Renal cortex interstitium (tissue), 15 donors: ENCODE measurements at places on chromosomes 2 and 18.

GRCh38 chr2:132815516-132815915, 145.5 kb upstream of the LYPD1 start:
- DNase-seq, result no peak

GRCh38 chr2:219175928-219176817, 552 bp downstream of the CNPPD1 start:
- peak; percentile 22 for DNase-seq

- DNase-seq, result no peak
Measured at GRCh38 chr18:64148988-64149387, at the start of gene LINC00305. Gene LINC00305 (minus strand): TSS chr18:64149088.

DNA sequence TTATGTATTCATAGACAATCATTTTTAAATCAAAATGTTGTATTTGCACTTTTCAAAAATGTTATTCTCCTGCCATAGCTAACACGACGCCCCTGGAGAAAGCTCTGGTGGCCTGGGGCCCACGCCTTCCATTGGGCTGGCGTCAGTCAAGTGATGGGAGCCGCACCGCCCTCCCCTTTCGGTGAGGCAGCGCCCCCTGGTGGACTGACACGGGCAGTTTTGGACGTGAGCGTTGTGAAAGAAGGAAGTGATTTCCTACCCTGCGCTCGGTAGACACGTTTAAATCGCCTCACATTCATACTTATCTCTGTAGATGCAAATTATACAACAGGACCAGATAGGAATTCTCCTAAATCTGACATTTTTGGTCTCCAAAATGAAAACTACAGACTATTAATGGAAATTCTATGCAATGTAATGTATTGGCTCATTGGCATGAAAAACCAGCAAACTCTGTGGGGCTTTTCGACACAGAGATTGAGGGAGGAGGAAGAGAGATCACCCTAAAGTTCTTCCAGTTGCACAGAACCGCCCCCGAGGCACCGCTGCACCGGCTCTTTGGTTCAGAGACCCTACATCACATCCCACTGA, 326.2 kb upstream of the SOX11 start:
- DNase-seq, result peak; percentile 69

DNA sequence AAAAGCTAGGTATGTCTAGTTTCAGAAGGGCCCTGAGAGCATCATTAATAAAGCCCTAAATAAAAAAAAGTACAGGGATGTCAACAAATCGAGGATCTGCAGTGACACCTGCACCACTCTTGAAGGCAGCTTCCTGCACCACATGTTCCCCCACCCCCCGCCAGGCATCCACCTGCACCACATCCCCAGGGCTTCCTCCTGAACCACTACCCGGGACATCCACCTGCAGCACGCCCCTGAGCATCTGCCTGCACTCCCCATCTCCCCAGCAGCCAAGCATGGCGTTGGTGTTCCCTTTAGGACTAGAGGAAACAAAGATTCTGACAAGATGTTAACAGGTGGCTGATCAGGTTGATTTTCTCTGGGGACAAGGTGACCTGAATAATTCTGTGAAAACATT, 55.2 kb downstream of the DLGAP1 start:
- no peak for DNase-seq

GRCh38 chr18:26519114-26519513, 29.2 kb downstream of the KCTD1 start:
- DNase-seq, result no peak

DNA sequence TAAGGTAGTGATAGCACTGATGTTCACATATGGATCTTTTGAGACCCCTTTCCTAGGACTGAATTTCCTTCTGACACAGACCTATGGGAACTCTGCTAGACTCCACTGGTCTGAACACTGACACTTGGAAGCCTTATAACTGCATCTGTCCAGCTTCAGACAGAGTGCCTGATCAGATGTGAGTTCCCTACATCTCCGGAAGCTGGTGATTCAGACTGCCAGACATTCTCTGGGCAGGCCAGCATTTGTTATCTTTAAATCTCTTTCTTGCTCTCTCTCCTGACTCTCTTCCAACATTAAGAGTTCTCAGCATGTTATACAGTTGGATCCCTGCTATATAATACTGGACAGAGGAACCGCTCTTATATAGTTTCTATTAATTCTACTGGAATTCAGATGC, 408.5 kb downstream of the ZEB2 start:
- DNase-seq, result no peak

GRCh38 chr2:152550386-152550785, 166.9 kb downstream of the PRPF40A start:
- DNase-seq, result no peak

- peak; percentile 82 for DNase-seq
Measured at GRCh38 chr2:231198291-231199173, at the start of gene ARMC9. Gene ARMC9 (plus strand): TSS chr2:231198631. CDS start chr2:231206239, 7,608 bp downstream.

GRCh38 chr2:119427756-119428155, 3.9 kb upstream of the TMEM37 start:
- DNase-seq, result no peak

DNA sequence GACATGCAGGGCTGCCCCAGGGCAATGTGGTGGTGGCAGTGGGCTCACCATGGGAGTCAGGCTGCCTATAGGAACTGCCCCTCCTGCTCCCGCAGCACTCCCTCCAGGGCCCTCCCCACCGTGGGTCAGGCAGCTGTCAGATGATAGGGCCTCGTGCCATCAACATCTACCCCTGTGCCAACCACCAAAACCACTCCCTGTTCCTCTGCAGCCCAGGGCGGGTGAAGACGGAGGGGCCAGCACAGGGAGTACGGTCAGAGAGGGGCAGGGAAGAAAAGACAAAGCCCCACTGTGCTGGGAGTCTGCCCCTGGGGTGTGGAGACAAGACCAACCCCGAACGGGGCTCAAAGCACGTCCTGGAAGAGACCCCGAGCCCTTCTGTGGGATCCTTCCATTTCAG, 97.4 kb downstream of the TNS1 start:
- DNase-seq, result no peak

GRCh38 chr2:120972286-120972685, 236.6 kb downstream of the GLI2 start:
- DNase-seq, result no peak

DNA sequence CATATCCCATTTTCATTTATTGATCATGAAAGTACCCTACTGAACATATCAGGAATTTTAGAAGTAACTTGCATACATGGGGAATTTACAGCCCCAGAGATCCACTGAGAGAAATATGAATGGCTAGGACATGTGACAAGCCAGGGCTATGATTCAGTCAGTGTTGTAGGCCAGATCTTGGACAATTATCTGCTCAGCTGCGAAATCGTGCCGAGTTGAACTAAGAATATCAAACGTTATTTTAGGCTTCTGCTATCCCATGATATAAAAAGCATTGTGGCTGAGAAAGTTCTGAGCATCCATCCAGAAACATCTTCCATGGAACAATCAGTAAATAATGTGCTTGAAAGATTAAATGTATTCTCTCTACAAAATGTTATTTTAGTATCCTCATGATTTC, 85.7 kb upstream of the UNC80 start:
- DNase-seq, result no peak

DNA sequence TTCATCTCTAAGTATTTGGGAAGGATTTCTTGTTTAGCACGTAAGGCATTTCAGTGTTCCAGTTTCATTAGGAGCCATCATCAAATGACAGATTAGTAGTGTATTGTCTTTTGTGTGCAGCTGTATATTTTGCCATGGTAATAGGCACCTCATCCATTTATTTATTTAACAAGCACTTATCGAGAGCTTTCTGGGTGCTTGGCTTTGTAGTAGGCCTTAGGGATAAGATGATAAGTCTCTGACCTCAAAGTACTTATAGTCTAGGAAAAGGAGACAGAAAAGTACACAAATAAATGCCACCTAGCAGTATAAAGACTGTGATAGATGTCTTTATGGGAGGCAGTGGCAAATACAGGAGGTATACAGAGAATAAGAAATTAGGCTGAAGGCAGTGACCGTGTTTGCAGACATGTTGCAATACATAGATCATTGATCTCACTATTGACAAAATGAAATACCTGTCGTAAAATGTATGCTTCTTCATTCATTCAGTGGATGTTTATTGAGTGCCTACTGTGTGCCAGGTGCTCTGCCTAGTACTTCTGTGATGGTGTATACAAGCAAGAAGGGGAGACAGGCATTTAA, 265.9 kb downstream of the SETBP1 start:
- DNase-seq, result no peak

DNA sequence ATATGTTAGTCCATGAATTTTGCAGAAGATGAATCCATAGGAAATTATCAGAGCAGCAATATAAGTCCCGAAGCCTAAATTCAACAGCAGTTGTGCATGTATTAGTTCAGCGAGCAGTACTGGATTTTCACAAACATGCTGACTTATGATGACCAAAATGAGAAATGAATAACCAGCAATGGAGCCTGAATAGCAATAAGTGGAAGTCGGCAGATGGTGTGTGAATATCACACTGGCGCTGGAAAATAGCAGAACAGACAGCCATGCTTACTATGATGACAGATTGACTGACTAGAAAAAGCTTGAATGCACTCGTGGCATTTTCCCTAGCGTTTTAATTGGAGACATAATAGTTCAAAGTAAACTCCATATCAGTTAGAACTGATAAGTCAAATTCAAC, 1114.5 kb downstream of the DSC3 start:
- DNase-seq, result no peak

DNA sequence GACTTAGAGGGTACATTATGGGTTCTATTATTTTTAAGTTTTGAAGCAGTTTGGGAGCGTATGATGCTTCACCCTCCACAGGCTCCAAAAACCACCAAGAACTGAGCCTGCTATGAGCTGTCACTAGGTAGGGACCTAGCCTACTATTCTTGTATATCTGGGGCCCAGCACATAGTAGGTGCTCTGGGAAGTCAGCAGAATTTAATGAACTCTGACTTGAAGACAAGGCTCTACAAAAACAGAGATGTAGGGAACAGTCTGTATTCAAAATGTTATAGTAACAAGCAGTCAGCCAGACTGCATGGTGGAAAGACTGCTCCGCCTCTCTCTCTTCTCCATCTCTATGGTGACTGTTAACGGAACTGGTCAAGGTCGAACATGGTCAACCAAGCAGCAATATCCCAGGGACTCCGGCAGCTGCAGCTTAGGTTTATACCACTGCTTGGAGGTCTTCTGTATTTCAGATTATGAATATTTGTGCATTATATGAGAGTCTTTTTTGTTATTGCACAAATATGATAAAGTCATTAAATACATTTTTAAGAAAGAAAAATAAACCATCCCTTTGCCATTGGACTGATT, 22.2 kb upstream of the YWHAQ start:
- DNase-seq, result no peak

DNA sequence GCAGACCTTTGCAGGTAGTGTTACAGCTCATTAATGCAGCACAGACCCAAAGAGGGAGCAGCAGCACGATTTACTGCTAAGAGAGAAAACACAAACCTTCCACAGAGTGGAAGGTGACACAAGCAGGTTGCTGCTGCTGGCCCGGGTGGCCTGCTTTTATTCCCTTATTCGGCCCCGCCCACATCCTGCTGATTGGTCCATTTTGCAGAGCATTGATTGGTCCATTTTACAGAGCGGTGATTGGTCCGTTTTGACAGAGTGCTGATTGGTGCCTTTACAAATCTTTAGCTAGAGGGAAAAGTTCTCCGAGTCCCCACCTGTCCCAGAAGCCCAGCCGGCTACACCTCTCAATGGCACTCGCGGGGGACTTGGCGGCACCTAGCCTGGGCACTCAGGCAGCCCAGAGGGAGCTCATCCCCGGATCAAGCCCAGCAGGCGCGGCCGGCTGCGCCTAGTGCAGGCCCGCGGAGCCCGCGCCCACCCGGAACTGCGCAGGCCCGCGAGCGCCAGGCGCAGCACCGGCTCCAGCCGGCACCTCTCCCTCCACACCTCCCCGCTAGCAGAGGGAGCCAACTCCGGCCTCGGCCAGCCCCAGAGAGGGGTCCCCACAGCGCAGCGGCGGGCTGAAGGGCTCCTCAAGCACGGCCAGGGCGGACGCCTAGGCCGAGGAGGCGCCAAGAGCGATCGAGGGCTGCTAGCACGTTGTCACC, 825.6 kb upstream of the HS6ST1 start:
- DNase-seq, result no peak

DNA sequence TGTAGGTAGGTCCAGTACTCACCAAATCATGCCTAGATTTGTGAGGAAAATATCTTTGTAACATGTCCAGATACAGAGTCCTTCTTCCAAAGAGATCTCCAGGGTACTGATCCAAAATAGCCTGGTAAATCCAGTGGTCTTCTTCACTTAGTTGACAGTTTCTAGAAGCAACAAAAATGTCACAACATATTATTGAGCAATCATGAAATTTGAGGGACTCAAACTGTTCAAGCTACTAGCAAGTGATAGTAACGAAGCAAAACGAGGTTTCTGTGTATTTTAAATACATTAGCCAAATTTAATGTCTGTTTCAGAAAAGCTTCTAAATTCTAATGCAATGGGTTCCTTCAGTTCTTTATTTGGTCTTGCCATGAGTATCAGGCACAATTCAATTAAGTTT, 142.8 kb downstream of the CCDC148 start:
- DNase-seq, result no peak
